Stimulated activated CD8-positive, alpha-beta memory T cell treated with anti-CD3 and anti-CD28 coated beads, Interleukin-4, amount 100 ng/mL, for 4 hours (primary cell): ENCODE measurements at places on chromosomes 5 and 9.

DNA sequence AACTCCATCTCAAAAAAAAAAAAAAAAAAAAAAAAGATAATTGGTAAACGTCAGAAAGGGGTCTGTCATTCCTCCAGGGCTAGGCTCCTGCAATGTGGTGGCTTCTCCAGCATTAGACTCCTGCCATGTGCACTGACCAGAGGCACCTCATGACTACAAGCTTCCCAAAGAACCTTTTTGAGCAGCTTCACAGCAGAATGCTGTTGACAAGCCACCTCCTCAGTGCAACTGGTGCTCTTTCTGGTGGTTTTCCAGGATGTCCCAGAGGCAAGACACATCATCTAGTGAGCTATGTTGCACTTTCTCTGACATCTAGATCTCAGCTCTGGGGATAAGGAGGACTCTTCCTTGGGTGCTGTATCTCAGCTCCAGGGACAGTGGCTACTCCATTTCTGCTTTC is 11.6 kb downstream of the RPL37 start:
- DNase-seq: no peak

DNA sequence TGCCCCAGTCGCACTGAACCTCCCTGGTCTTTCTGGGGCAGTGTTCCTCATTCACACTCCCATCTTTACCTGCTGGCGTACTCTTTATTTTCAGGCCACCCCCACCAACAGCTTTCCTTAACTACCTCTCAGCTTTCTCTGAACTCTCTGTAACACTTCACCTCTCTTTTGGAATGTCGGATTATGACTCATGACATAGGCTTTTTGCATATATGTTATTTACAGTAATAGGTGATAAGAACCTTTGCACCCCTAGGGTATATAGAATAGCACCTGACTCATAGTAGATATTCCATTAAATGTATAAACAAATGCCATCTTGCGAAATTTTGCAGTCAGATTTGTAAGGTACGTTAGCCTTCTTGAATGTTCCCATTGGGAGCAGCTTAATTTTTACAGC is 52.9 kb upstream of the MIER3 start:
- DNase-seq: no peak

DNA sequence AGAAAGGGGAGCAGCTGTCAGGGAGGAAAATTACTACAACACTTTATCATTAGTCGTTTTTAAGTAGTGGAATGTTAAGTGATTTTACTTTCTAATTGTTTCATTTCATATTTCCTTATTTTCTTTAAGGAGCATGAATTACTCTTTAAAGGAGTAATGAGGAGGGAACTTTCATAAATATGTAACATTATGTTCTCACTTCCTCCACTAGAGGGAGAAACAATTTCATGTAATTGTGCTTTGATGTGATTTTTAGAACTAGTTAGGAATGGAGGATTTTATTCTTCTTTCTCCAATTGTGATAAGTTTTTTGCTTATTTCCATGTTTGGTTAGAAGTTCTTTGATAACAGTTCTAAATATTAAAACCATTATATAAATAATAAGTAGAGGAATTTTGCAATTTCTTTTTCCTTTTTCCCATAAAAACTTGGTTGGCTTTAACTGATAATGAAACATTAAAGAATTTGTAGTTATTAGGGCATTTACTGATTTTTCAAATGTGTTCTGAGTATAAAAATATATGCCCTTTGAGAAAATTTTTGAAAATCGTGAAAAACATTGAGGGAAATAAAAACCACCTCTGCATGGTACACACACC is 25.6 kb downstream of the CEP78 start:
- no peak for DNase-seq

GRCh38 chr5:116858705-116859333 is 284.2 kb upstream of the SEMA6A start:
- no peak for DNase-seq

DNA sequence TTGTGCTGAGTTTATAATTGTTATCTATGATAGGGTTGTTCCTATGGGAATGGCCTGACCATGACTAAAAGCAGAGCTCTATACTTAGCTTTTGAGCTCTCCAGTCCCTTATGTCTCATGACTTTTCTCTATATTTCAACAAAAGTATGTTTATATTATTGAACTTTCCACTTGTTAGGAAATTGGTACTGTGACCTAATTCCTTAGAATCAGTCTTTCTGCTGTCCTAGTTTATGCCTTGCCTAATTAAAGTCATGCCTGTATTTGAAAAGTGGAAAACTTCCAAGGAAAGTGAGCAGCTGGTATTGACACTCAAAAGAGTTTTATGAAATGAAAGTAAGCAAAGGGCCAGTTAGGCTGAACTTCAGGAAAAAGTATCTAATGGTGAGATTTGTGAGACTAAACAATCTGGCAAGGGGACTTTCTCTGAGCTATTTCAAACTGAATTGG is 68.6 kb downstream of the XRCC4 start:
- DNase-seq: no peak

DNA sequence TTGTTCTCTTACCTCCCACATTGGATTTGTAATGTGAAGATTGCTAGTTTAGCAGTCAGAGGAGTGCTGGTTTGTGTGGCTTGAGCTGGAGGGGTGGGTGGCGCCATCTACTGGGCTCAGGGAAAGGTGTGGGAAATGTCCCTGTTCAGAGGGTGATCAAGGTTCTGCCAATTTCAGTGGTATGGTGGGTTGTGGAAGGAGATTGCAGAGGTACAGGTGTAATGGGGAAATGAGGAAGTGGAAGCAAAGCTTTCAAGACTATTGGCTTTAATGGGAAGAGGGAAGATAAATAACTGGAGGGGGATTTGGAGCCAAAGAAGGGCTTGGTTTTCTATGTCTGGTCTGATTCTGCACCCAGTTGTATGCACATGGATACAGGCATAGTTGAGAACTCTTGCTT is 76.4 kb downstream of the OSMR start:
- DNase-seq: no peak

DNA sequence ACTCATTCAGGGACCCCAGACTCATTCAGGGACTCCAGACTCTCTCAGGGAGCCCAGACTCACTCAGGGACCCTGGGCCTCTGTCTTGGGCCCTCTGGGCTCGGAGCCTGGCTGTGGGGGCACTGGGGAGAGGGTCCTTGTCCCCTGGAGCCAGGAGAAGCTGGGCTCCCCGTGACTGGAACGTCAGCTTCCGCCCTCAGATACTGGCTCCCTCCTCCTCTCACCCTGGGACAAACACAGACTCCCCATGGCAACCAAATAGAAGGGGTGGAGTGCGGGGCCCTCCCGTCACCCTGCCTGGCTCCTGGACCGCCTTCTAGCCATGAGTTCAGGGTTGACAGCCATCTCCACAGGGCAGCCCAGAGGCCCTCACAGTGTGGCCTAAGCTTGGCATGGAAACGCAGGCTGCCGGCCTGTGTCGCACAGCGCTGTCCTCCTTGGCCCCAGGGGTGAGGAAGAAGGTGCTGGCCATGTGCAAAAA is 27.6 kb downstream of the ZDHHC11B start:
- DNase-seq: no peak

DNA sequence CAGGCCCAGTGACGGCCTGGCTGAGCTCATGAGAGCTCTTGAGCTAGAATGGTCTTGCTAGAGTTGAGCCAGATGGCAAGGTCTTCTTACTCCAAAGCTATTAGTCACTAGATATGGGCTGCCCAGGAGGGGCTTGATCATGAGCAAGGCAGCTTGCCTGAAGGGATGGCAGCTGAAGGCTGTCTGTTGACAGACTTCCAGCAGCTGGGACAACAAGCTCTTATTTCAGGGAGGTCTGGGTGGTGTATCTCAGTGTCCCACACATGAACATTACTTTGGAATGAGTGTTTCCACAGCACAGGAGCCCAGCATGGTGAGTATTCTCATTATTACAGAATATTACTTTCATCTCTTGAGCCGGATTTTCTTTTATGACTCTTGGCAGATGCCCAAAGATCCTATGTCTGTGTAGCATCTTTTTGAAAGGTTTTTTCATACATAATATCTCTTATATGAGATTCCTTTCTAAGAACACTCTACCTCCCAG is 414.1 kb downstream of the ARHGEF28 start:
- no peak for DNase-seq

- no peak for DNase-seq
Observed at GRCh38 chr5:102048940-102049339, 247.1 kb downstream of the SLCO4C1 start.

DNA sequence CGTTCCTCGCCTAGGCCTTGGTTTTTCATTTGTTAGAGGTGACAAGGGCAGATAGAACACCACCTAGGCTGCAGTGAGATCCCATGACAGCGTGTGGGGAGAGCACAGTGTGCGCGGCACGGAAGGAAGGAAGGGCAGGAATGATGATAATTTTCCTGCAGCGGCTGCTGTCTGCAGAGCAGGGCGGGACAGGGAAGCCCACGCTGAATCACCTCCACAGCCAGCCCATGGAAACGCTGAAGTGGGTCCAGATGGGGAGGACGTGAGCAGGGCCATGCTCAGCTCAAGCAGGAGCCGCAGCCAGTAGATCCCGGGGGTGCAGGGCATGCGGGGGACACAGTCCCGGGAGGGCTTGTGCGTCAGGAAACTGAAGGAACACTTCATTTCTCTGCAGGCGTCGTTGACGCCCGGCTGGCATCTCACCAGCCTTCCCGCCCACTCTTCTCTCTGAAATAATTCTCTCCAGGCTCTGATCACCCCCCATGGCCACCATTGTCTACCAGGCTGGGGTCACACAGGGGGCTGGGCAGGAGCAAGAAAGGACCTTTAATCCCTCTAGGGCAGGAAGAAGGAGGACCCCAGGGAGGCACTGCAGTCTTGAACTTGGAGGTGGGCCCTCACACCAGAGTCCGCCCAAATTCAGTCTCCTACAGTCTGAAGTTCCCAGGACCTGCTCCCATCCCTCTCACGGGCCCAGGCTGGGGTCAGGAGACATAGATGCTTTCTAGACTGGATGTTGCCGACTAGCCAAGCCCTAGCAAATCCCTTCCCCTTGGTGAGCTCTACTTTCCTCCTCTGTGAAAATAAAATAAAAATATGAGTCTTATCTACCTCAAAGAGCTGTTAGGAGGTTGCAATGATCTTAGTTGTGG is 20.9 kb upstream of the SYNPO start:
- DNase-seq: no peak

DNA sequence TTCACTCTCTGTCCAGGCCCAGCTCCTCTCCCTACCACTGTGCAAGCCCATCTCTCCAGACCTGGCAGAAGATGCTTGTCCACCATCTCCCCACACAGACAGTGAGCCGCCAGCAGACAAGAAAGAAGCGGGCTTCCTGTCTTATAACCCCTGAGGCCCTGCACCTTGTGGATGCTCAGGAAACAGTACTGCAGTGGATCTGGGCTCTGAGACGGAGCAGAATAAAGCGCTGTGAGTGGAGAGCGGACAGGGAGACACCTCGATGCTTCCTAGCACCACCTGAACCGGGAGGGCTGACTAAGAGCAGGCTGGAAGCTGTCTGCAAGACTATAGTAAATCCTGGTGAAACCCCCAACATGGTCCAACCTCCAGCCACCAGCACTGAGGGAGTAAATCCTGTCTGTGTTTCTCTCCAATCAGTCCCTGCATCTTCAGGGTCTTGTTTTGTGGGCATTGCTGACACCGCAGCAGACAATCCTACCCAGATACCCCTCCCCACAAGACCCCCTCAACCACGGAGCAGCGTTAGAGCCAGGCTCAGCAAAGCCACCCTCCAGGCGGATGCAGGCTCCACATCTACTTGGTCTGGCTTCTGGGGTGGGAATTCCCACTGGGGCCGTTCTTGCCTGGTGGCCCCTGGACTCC is 18.7 kb downstream of the ORM2 start:
- DNase-seq: no peak

GRCh38 chr9:129441852-129442251 is 179.0 kb downstream of the C9orf50 start:
- DNase-seq: no peak

DNA sequence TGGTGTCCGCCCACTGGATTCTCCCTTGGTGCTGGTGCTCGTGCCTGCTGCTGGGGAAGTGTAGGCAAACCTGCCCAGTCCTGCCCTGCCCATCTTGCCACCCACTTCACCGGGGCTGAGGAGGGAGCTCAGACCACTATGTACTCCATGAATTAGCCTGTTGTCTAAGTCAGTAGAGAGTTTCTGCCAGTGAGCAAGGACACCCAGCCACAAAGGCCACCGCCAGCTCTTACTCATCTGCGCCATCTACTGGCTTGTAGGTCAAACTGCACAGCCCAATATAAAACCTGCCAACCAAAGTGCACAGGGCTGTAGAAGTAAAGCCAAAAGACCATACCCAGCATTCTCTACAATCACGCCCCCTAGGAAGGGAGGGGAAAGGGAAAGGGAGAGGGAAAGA is 102.3 kb downstream of the GLIS3 start:
- DNase-seq: no peak

DNA sequence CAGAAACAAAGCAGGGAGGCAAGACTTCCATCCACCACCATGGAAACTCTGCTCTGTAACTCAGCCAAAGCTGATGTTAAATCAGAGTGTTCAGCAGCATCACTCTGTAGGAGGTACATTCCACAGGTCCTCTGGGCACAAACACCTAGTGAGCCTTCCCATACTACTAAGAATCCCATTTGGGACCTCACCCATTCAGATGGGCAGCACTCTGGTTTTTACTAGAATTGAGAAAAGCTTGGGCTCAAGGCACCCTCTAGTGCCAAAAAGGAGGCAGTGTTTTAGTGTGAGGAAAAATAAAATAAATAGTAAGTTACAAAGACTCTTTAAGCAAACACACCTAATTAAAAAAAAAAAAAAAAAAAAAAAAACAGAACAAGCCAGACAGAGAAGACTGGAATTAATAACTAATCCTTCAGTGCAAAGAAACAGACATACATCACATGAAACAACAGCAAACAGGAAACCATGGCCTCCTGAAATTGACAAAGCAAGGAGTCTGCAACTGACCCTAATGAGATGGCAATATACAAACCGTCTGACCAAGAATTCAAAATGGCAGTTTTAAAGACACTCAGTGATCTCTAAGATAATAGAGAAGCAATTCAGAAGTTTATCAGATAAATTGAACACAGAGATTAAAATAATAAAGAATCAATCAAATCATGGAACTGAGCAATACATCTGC is 159.5 kb downstream of the GNA14 start:
- no peak for DNase-seq

DNA sequence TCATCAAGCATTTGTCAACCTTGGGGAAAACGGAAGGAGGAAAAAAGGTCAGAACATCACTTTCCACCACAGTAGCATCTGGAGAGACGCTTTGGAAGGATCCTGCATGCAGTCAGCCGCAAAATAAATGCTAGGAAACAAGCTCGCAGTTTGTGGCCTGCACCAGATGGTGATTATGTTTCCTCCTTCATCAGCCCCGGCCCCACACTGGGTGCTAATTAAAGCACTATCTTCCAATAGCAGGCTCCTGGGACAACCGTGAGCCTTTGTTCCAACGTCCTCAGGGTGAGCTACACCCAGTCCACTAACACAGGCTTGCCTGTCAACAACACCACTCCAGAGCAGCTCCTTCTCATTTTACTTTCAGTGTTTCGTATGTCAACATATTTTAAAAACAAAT is 64.0 kb downstream of the RNF130 start:
- DNase-seq: no peak

DNA sequence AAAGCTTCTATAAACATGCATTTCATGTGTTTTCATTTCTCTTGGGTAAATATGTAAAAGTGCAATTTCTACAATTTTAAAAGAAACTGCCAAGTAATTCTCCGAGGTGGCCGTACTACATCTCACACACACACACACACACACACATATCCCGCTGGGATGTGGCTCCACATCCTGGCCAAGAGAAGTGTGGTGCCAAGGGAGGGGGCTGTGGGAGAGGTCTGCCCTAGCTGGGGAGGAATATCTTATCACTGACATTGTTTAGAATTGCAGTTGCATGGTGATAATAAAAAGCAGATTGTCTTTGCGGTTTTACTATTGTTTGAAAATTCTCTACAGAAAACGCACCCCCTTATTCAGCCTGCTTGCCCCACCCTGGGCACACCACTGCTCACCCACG is 558.4 kb downstream of the BNC2 start:
- no peak for DNase-seq

- no peak for DNase-seq
Observed at GRCh38 chr5:159774476-159775031, 141.7 kb upstream of the ADRA1B start.
